CD4-positive, alpha-beta T cell treated with Interferon alpha-2 for 1 hour (primary cell): ENCODE measurements at places on chromosomes 7 and 10.

GRCh38 chr10:110985497-110986275 lies 66.3 kb downstream of the SHOC2 start:
- no peak for DNase-seq

- no peak for DNase-seq
Measured at GRCh38 chr7:40676221-40676620, 541.4 kb downstream of the SUGCT start.

DNA sequence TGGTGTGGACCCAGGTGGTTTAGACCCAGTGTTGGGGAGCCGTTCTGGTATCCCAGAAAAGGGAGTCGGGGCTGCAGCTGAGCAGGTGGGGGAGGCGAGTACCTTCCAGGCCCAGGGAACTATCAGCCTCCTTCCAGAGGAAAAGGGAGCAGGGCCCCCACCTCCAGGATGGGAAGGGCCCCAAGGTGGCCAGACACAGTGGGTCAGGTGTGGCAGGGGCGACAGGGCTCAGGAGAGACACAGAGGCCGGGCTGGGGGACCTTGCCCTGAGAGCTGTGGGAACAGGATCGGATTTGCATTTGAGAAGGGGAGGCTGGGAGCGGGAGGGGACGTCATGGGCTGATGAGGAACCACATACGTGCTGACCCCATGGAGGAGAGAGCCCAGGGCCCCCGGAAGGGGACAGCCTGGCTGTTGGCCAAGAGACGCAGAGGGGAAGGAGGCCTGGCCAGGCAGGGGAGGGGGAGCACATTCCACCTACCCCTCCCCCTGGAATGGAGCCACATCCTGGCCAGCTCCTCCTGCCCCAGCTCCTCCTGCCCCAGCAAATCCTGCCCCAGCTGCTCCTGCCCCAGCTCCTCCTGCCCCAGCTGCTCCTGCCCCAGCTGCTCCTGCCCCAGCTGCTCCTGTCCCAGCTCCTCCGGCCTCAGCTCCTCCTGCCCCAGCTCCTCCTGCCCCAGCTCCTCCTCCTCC lies 9.7 kb upstream of the TTYH3 start:
- DNase-seq, result no peak

GRCh38 chr10:122122493-122122892 lies 133.5 kb downstream of the TACC2 start:
- no peak for DNase-seq

- DNase-seq, result no peak
Measured at GRCh38 chr7:15314922-15315321, 246.9 kb downstream of the AGMO start.

DNA sequence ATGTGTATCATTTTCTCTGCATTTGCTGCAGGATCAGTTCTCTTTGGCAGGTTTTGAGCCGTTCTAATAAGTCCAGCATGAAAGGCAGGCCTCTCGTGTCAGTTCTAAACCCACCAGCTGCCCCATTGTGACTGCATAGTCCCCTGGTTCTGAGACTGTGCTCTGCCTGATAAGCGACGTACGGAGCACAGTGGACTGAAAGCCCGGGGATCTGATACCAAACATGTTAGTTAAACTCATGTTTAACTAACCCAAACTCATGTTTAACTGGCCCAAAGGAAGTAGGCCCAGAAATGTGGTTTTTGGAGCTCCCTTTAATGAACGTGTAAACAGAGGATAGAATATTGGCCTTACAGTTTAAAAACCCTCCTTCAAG lies 98.0 kb upstream of the PDCD4 start:
- DNase-seq, result no peak

DNA sequence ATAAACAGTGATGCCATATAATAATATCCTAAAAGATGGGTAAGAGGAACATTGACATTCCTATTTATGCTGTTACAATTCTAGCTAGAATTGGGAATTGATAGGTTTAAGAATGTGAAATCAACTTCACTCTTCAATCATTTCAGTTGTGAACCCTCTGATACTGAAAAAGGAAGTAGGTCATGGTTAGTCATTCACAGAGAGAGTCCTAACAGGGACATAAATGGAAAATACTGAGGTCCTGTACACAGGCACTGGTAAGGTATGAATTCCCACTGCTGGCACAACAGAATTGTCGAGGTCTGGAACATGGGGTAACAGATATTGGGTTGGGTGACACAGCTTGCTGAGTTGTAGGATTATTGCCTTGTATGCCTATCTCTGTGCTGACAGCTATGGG lies 289.4 kb upstream of the LRRN3 start:
- DNase-seq, result no peak

- DNase-seq, result no peak
Measured at GRCh38 chr10:6036861-6037321, 25.3 kb downstream of the IL2RA start.
